ENCODE measurements at places on chromosomes 4 and X.

DNA sequence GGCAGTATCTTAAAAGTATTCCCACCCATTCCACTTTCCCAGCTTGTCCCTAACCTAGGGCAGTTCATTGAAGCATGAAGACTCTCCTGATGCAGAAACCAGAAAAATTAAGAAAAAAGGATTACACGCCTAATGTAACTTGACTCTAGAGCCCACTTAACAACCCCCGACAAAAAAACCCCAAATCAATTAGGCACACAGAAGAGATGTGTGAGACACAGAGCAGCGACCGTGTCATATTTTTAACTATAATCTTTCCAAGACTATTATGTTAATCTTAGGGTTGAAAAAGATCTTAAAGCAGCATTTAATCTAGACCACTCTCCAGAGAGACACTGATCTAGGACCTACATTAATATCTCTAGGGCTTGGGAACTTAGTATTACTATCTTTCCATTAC is 1.3 kb downstream of the YTHDC1 start:
- DNase-seq = no peak

GRCh38 chr4:92182736-92183407 is 120.9 kb upstream of the GRID2 start:
- no peak for DNase-seq

- DNase-seq = no peak
Measured at GRCh38 chrX:8586953-8587352, 122.3 kb downstream of the VCX3B start.

DNA sequence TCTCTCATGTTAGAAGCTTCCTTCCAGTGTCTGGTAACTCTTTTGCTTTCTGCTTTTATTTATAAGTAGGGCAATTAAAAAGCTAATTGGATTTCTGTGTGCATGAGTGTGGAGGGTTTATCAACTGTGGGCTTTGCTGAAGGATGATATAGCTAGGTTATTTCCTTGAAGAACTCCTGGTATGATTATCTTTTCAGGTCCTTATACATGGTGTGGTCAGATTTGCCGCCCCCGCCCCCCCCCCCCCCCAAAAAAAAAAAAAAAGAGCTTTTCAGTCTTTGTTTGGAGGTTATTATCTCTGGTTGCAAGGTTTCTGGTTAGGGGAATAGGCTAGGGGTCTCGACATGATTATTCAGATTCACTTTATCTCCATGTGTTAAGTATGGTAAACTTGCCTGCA is 35.9 kb downstream of the MOB1B start:
- DNase-seq = no peak

DNA sequence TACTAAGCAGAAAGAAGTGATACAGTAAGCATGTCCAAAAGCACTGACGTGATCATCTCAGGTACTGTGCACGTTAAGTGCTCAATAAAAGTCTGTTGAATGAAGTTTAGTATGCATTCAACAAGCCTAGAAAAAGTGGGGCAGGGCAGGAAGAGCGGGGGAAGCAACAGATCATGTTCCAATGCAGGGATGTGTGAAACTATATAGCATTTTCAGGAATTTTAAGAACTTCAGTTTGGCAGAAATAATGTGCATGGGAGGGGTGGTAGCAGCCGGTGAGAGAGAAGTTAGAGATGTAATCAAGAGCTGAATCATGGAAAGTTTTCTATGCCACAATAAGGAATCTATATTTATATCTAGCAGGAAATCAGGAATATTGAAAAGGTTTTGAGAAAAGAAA is 19.2 kb upstream of the CCNA2 start:
- DNase-seq = no peak

DNA sequence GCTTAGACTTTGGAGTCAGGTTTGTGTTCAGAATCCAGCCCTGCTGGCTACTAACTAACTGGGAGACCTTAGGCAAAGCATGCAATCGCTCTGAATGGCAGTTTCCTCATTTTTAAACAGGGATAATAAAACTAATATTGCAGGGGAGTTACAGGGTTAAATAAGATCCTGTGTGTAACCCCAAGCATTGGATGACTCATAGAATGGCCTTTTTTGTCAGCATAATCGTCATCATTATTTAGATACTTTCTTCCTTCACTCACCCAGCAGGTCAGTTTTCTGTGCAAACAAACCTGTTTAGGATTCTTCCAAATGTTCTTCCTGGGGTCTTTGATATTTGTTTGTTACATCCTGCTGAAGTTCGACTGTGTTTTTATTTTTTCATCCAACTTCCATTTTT is 208.2 kb downstream of the EVC2 start:
- no peak for DNase-seq
